ENCODE measurements at places on chromosomes 5 and 9. TPM values are rescaled to one million over a fixed set of nuclear protein-coding genes. Genes with fewer than 3 reads are reported as not detected.

The LCN10 gene
- 0.95 TPM for polyA plus RNA-seq

The CFAP77 gene
- 1.7 TPM for polyA plus RNA-seq

The GBGT1 gene
- 3.0 TPM for polyA plus RNA-seq

The CD72 gene
- polyA plus RNA-seq, result 2.4 TPM

The EFNA5 gene
- 28.2 TPM for polyA plus RNA-seq

The NR4A3 gene
- 0.39 TPM for polyA plus RNA-seq

The ABO gene
- 27.8 TPM for polyA plus RNA-seq

The MIER3 gene
- 32.1 TPM for polyA plus RNA-seq

The PHYKPL gene
- polyA plus RNA-seq, result 153 TPM

GRCh38 chr9:95962936-95963335, 87.4 kb downstream of the ERCC6L2 start:
- no peak for DNase-seq

DNA sequence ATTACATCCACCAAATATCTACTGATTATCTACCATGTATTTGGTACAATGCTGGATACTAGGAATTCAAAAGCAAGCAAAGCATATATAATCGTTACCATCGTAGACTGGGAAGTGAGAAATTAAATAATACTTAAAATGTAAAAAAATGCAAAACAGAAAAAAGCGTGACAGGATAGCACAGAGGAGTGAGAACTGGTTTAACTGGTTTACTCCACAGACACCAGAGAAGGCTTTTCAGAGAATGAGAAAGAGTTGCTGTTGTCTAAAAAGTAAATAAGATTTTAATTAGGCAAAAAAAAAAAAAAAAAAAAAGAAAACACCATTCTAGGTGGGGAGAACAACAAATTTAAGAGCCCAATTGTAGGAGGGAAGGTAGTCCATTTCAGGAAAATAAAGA, 657.9 kb upstream of the ST8SIA4 start:
- no peak for DNase-seq

- no peak for DNase-seq
These were observed 169.7 kb upstream of the MVB12B start for GRCh38 chr9:126156898-126157297.

- no peak for DNase-seq
These were observed 26.1 kb downstream of the NR5A1 start for GRCh38 chr9:124481115-124481514.

DNA sequence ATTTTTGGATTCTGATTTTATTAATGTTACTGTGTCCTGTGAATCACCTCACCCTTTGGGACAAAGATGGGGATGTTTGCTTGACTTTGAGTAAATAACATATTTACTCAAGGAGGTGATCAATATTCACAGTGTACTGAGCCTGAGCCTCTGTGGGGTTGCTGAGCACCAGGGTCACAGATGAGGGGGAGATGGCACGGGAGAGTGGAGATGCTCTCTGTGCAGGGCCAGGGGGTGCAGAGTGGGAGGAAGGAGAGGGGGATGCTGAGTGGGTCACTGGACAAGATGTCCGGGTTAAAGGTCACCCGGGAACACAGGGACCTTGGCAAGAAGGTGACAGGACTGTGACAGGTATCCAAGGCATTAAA, 4.0 kb downstream of the SQSTM1 start:
- no peak for DNase-seq

DNA sequence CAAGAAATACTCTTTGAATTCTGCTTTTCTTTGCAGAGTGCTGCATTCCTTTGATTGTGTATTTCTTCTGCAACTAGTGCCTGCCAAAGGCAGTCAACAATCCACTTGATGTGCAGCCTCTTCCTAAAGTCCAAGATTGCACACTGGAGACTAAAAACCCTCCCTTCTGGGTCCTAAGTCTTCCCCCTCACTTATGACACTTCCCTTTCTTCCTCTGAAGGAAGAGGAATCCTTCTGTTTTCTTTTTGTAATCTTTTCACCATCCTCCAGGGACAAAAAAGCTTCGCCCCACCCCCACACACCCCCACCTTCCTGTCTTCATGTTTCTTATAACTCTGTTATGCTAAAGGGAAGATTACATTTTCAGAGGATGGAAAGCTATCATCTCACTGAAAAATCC, 39.9 kb downstream of the WDR36 start:
- no peak for DNase-seq

DNA sequence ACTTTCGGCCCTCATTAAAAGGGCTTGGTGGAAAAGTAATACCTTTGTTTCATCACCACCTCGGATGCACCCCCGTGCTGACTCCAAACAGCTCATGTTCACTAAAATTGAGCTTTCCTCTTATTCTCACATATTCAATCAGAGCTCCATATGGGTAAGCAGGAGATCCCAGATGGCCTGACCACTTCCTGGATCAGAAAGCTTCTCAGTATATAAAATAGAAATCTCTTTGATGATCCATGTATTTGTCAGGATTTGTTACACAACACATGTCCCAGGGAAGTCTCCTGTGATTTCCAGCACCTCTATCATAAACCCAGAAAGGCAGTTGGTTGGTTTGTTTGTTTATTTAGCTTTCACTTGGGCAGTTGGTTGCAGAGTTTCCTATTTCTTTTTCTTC, 402.0 kb downstream of the MLLT3 start:
- DNase-seq, result no peak

DNA sequence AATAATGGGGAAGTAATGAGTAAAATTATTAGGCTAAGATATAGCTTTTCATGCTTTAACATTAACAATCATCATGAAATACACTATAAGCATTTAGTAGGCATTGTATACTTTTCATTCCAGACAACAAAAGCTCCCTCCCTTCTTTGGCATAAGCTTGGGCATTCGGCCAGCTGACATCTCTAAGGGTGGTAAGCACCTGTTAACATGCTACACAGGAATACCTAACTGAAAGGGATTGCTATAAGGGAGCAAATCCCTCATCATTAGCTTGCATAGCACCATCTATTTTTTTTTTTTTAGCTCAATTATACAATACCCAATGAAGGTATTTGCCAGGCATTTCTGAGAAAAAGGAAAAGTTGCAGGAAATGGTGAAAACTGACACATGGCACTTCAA, 16.6 kb downstream of the STRBP start:
- no peak for DNase-seq

DNA sequence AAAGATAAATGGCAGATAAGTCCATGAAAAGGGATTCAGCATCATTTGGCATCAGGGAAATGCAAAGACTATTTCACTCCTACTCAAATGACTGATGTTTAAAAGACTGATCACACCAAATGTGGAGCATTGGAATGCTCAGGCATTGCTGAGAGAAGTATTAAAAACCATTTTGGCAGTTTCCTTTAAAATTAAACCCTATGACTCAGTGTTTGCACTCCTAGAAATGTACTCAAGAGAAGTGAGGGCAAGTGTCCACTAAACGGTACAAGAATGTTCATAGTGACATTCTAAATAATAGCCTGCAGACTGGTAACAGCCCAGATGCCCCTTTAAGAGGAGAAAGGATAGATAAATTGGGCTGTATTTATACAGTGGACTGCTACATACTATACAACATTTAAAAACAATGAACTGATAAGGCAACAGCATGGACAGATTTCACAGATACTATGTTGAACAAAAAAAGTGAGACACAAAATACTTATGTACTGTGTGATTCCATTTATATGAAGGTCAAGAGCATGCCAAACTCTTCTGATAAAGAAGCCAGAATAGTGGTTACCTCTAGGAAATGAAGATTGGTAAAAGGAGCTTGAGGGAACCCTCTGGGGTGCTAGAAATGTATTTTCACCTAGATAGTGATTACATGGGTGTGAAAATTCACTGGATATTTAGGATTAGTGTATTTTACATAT, 24.6 kb downstream of the APC start:
- no peak for DNase-seq

DNA sequence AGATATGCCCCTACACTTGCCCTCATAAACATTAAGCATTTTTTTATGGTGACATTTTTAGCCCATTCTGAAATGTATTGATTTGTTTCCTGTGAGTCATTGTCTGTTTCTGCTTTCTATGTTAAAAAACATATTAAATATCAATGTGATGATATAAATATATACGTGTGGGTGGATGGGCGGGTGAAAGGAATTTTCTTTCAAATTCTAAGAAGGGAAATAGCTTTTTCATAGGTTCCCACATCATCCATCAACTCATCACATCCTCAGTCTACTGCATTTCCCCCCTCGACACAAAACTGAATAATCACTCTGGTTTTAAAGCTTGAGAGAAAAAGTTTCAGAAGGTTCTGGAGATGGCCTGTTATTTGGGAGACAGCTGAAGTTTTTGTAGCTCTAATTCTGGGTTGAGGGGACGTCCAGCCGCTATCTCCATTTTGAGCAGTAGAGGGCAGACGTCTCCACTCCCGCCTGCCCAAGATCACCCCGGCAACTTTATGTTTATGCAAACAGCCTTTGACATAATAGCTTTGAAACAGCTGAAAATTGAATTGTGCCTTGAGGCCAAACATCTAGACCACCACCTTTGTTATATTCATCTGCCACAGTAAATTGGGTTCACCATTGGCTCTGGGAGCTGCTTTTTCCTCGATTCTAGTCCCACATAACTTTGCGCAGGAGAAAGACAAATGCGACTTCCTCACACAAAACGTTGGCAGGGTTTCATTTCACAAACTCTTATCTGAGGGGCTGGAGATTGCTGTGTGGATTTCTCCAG, 216.2 kb upstream of the CLINT1 start:
- DNase-seq, result peak; percentile 80

- no peak for DNase-seq
These were observed 57.8 kb upstream of the GOLPH3 start for GRCh38 chr5:32231929-32232328.

GRCh38 chr5:142820447-142820846, 50.3 kb downstream of the ARHGAP26 start:
- no peak for DNase-seq

DNA sequence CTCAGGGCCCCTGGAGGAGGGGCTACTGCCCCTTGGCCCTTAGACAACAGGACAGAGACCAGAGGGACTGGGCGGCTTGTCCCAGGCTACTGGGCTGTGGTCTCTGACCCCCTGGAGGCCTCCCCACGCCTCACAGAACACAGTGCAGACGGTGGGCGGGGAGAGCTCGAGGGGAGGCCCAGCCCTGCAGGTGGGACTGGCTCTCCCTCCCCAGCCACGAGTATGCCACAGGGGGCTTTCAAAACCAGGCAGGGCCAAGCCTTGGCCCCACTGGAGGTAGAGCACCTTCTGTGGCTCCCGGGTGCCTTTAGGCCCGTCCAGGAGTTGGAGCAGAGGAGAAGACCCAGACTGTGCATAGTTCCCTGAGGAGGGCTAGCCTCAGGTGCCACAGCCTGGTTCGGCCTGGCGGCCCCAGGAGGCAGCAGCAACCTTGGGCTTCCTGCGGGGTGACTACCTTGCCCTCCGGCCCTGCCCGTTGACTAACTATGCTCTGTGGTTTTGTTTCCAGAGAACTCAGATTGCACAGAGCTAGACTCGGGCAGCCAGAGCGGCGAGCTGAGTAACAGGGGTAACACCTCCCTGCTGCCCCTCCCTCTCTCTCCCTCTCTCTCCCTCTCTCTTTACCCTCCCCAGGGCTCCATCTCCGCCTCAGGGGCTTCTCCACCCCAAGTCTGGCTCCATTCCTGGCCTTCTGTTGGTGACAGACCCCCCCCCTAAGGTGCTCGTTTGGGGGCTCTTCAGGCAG, 15.5 kb downstream of the CARD19 start:
- DNase-seq, result no peak

DNA sequence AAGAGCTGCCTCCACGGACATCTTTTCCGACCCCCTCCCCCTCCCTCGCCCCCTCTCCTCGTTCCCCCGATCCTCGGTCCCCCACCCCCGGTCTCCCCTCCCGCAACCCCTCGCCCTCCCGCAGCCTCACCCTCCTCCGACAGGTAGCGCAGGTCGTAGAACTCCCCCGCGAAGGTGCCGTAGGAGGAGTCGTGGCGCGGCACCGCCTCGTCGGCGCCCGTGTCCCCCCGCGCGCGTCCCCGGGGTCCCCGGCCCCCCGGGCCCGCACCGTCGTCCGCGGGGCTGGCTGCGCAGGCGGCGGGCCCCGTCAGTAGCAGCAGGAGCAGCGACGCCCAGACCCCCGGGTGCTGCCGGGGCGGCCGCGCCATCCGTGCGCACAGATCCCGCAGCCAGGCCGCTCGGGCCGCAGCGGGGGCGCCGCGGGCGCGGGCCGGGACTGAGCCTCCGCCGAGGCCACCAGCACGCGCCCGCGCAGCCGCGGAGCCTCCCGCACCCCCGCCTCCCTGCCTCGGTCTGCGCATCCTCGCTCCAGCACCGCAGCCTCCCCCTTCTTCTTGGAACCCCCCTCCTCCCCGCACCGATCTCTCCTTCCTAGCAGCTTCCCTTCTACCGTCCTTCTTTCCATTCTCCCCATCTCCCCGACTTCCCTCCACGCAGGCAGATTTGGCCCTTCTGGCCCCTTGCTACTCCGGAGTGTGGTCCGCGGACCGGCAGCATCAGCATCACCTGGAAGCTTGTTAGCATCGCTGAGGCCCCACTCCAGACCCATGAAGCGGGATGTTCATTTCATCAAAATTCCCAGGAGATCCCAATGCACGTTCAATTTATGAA, at the start of gene FRRS1L:
FRRS1L (minus strand) TSS at position 479 of the 831 bp plus-strand sequence; CDS start at position 368, 111 bp downstream.
- DNase-seq, result peak; percentile 31

DNA sequence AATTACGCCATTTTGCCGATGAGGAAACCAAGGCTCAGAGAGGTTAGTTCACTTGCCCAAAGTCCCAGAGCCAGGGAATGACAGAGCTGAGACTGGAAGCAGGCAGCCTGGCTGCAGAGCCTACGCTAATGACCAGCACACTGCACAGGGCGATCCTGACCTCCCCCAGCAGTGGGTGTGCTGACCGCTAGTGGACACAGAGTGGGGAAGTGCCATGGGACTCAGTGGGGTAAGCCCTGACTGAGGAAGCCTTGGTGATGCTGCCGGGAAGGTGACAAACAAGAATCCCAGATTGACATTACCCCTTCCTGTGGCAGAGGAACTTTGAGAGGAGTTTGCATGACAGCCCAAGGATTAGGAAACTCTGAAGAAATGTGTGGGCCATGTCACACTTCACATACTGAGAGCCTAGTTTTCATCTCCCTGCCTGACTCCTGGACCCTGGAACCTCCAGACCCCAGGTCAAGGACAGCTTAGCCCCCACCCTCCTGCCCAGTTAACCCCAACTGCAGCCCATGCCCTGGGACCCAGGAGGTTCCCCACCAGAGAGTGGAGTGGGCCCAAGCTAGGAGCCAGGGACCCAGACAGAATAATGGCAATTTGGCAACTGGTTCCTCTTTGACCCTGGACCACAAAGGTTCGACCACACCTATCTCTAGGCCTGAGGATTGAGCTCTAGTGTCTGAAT, 19.7 kb upstream of the CSF1R start:
- DNase-seq, result no peak

DNA sequence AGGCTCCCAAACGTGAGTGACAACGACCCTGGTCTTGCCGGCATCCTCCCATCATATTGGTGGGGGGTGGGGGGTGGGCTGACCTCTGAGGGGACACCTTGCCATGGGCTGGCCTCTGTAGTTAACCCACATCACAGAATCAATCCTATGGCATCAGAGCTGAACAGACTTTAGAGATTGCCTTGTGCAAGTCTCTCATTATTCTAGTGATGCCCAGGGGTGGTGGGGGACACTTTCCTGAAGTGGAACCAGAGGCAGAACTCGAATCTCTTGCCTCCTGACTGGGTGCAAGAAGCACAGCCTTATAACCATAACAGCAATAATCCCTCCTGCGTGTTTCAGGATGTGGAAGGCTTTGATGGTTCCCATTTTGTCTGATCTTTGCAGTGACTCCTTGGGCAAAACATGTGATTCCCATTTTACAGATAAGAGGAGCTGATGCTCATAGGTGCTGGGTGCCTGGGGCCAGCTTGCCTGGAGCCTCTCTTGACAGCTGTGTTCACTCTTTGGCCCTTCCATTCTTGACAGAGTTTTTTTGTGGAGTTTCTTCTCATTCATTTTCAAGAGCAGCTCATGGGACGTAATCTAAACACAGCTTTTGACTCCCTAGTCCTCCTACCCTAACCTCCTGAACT, 18.6 kb upstream of the PITX1 start:
- DNase-seq, result no peak

Measured in renal cortex interstitium (tissue), 15 donors.